ENCODE measurements at places on chromosomes 3 and 15.

- no peak for DNase-seq
Measured at GRCh38 chr15:77578641-77579372, 53.9 kb downstream of the LINGO1 start.

DNA sequence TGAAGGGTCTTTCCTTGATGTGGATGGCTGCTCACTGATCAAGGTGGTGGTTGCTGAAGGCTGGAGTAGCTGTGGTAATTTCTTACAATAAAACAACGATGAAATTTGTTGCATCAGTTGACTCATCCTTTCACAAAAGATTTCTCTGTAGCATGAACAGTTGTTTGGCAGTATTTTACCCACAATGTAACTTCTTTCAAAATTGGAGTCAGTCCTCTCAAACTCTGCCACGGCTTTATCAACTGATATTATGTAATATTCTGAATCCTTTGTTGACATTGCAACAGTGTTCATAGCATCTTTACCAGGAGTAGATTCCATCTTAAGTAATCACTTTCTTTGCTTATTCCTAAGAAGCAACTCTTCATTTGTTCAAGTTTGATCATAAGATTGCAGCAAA, 252.6 kb downstream of the UBE2E2 start:
- no peak for DNase-seq

DNA sequence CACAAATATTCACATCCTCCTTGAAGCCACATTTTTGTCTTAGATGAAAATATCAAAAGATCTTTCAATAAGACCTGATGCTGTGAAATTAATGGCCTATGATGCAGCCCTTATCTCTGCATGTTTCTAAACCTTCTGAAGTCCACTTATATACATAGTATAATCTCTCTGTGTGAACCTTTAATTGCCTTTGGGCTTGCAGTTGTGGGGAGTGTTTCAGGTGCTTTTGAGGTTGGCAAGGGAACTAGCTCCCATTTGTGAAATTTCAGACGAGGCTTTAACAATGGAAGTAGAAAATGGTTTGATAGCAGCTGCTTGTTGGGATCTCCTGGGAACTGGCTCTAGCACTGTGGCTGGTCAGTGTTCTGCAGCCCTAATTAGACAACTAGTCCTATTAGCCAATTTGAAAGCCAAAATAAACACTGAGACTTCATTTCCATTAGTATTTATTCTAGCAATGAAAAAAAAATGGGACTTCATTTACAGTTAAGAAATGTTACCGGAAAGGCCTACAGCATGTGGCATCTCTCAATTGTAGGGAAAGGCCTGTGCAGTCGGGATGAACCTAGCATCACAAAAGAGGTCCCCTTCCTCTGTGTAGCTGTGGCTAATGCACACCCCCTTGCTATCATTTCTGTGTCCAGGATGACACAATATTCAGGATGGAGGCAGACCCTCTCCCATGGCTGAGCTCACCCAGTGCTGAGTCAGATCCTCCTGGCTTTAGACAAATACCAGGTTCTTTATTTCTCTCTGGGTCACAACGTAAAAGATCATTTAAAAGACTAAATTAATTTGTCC, 140.7 kb upstream of the TRIM42 start:
- no peak for DNase-seq

GRCh38 chr3:53223541-53223966, 32.3 kb downstream of the TKT start:
- DNase-seq: no peak

- no peak for DNase-seq
Measured at GRCh38 chr3:38036286-38036685, 2.7 kb upstream of the DLEC1 start.

GRCh38 chr3:195208183-195208582, 62.8 kb downstream of the XXYLT1 start:
- DNase-seq: no peak
